ELR (cell line): ENCODE measurements at places on chromosomes 2 and 18.

GRCh38 chr2:74984947-74985637 is 26.6 kb downstream of the POLE4 start:
- no peak for DNase-seq

DNA sequence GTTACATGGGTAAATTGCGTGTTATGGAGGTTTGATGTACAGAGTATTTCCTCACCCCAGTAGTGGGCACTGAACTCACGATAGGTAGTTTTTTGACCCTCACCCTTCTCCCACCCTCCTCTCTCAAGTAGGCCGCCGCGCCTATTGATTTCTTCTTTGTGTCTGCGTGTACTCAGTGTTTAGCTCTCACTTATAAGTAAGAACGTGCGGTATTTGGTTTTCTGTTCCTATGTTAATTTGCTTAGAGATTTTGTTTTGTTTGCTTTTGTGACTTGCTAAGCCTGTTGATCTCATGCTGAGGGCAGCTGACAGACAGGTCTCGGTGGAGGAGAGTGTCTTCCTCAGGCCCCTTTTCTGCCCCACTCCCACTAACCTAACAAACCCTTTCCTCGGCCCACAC is 36.2 kb downstream of the ACOXL start:
- no peak for DNase-seq

DNA sequence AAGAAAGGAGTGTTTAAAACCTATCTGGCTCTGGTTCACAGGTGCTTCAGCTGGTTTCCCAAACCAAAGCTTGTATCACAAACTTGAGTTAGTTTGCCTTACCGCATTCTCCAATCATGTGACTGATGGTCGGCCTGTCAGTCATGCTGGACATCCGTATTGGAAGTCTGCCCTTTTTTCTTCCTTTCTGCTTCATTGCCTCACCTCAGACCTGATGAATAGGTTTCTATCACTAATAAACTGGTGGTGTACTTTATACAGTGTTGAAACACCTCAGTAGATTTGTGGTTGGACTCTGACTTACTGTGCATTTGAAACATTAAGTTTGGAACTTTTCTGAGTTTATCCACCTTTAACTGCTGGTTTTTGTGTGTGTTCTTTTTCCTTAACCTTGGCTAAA is 84.1 kb downstream of the R3HDM1 start:
- no peak for DNase-seq

DNA sequence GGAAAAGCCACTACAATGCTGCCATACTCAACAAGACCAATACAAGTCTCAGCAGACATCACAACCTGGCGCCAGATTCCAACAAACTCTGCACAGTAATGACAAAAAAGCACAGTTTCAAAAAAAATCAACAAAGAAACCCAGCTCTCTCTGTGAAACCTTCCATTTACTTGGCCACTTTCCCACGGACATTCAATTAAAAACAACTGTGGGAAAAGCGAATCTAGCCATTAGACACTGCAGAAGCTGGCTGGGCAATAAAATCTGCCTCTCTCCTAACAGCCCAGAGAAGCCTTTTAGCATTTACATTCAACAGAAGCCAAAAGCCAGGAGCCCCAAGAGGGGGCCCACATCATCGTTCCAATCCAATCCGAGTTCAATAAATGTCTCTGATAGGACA is 128.9 kb downstream of the HDAC4 start:
- no peak for DNase-seq

GRCh38 chr2:166278856-166279255 is 96.9 kb downstream of the SCN9A start:
- no peak for DNase-seq

GRCh38 chr2:105287692-105288091 is 41.8 kb downstream of the TGFBRAP1 start:
- DNase-seq = peak; percentile 58

- no peak for DNase-seq
Measured at GRCh38 chr18:35192415-35192814, 48.4 kb upstream of the ZNF397 start.

GRCh38 chr18:23908827-23909226 is 105.7 kb upstream of the TTC39C start:
- DNase-seq = no peak

- no peak for DNase-seq
Measured at GRCh38 chr2:239022437-239023260, 174.8 kb downstream of the TWIST2 start.

DNA sequence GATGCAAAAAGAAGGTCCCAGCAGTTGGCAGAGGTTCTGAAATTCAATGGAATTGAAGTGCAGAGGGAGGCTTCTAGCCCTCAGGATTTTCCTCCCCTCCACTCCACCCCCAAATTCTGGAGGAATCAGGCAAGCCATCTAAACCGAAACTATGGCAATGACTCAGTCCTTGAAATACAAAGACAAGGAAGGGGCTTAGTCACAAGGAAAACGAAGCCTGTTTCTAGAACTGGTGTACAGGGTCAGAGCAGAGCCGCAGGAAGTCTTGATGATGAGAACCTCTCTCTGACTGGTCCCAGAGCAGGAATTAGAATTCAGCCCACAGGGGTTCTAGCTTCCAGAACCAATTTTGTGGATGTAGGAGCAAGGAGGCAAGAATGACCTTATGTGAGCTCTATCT is 111.7 kb upstream of the SCN1A start:
- peak; percentile 97 for DNase-seq

- no peak for DNase-seq
Measured at GRCh38 chr18:2919600-2919999, 72.8 kb downstream of the EMILIN2 start.

DNA sequence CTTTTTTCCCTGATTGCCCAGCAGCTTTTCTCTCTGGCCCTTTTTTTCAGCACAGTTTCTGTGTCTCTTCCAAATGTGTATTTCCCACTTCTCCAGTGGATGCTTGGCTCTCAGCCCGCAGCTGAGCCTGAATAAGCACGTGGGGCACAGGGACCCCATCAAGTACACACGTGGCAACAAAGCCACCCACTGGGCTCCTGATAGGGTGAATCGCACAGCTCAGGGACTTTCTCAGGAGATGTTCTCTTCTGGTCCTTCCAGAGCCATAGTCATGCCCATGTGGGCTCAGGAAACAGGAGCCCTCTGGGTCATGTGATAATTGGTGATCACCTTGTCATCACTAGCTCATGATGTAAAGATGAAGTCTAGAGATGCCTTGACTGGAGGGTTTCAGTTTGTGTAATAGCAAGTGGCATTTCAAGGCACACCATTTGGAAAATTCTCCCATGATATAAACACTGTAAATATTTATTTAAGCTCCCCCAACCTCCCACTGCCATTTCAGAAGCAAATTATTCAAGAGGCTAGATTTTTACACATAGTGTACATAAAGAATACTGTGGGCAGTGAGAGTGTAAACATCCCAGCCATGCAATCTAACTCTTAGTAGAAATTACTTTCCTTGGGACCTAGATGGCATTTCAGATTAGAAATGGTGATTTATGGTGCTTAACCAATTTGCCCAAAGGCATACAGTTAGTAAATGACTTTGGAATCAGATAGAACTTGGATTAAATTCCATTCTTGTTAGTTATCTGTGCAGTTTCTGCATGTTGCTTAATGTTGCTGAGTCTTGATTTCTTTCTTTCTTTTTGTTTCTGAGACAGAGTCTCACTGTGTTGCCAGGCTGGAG is 597.5 kb downstream of the SLC4A3 start:
- DNase-seq = peak; percentile 98

- no peak for DNase-seq
Measured at GRCh38 chr2:144826105-144826504, 306.2 kb upstream of the ZEB2 start.
